ENCODE measurements at places on chromosomes 3 and 15.

- DNase-seq, result no peak
These were observed 78.0 kb downstream of the FSIP1 start for GRCh38 chr15:39704689-39705088.

DNA sequence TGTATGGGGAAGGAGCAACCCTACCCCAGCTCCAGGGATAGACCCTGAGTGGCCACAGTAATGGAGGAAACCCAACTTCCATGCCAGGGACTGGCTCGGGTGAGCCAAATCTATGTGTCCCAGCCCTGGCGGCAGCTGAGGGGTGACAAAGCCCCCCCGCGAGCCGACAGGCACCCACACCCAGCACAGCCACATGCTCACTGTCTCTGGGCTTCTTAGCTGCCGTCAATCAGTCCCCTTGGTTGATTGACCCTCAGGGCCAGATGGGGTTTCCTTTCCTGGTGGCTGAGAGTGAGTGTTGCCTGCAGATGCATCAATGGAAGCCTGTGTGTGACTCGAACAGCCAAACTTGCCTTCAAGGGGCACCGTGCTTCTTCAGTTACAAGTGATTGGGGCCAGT, 2.1 kb upstream of the OCA2 start:
- DNase-seq, result no peak

- no peak for DNase-seq
These were observed 31.9 kb downstream of the NCK1 start for GRCh38 chr3:136893848-136894443.

GRCh38 chr15:78977091-78977571, 32.3 kb upstream of the CTSH start:
- DNase-seq, result no peak

DNA sequence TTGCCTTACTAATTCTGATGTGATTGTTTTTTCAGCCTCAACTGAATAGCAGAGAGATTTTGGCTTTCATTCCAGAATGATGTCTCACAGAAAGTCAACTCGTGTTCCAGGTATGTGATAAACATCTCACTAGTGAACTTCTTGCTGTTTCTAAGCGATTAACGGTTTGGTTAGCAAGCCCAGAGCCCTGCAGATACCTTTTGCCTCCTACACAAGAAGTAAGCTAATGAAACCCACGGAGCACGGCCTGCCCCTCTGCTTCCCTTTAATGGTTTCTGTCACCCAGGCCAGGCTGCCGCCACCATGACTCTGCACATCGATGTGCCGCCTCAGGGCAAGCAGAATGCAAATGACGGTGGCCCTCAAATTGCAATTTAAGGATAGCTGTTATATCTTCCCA, 155.9 kb upstream of the ICE2 start:
- DNase-seq, result no peak

- no peak for DNase-seq
These were observed 434.7 kb upstream of the ARRDC4 start for GRCh38 chr15:97525809-97526208.

DNA sequence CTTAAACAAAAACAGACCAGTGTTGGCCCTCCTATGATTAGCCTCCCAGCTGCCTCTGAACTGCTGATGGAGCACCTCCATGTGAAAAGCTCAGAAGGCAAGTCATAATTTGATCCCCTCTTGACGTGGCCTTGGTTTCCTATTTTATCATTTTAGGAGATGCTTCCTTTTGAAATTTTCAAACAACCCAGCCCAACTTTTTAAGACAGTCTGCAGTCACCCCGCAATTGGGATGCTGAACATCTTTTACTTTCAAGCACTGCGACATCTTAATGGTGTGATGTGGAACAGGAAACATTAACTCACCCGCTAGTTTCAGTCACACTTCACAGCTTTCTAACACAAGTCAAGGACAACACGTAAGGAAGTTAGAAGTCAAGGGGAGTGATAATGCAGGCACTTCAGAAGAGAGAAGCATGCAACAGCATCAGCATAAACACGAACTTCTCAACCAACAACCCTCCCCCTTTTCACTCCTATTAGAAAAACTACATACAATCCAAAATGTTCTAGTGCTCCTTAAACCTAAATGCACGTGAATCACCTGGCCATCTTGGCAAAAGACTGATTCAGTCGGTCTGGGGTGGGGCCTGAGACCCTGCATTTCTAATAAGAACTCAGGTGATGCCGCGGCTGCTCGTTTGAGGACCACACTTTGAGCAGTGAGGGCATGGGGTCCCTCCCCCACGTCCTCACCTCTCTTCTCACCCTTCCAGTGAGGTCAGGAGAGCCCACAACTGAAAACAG, 161.5 kb downstream of the FOXP1 start:
- DNase-seq, result no peak

DNA sequence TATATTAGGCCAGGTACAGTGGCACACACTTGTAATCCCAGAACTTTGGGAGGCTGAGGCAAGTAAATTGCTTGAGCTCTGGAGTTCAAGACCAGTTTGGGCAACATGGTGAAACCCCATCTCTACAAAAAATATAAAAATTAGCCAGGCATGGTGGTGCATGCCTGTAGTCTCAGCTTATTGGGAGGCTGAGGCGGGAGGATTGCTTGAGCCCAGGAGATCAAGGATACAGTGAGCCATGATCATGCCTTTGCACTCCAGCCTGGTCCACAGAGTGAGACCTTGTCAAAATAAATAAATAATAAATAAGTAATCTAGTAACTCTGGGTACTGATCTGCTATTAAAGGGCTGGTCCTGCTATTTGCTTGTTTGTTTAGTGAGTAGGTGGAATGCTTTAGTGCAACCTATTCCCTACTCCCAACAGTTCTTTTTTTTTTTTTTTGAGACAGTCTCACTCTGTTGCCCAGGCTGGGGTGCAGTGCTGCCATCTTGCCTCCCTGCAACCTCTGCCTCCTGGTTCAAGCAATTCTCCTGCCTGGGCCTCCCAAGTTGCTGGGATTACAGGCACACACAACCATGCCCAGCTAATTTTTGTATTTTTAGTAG, 9.1 kb upstream of the INO80 start:
- DNase-seq, result no peak

DNA sequence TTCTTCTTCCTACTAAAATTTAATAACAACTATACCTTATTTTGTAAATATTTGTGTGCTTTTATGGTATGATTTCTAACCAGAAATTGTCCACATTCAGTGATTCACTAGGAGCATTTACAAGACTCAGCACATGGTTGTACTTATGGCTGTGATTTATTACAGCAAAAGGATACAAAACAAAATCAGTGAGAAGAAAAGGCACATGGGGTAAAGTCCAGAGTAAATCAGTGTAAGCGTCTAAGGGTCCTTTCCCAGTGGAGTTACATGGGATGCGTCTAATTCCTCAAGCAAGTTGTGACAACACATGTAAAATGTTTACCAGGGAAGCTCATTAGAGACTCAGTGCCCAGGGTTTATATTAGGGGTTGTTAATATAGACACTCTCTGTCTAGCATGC, 31.1 kb downstream of the RNF13 start:
- no peak for DNase-seq

- no peak for DNase-seq
These were observed 147.3 kb upstream of the UBE2E2 start for GRCh38 chr3:23055733-23056376.

- DNase-seq, result no peak
These were observed 263.8 kb downstream of the SLC9A9 start for GRCh38 chr3:143584474-143584873.

DNA sequence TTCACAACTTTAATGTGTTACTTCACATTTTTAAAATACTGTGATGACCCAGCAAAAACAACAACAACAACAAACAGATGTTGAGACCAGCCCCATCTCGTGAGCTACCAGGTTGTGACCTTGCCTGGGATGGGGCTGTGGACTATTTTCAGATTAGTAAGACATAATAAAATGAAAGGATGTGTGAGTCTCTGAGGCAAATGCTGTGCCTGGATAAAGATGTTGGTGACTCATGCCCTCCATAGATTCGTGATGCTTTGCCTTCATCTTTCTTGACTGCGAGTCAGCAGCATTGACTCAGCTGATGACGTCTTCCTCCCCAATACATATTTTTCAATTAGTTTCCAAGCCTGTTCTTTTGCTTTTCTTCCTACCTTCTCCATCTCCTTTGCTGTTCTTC, 453.0 kb upstream of the CFAP20DC start:
- no peak for DNase-seq

DNA sequence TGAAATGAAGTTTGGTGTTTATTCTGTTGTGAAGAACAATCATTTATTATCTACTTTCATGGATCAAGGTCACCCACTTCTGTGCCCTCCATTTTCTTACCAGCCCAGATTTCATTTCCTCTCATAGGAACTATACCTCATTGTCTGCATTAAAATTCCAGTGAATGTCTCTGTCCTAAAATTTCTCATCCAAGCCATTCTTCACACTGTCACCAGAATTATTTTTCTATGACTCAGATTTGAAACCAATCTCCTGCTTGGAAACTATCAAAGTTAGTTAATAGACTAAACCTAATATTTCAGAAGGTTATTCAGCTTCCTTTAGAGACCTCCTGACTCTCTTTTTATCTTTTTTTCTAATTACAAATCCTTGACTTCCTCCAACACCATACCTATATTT, 364.1 kb upstream of the CBLB start:
- DNase-seq, result no peak
